ENCODE measurements at places on chromosomes 2 and 18.

DNA sequence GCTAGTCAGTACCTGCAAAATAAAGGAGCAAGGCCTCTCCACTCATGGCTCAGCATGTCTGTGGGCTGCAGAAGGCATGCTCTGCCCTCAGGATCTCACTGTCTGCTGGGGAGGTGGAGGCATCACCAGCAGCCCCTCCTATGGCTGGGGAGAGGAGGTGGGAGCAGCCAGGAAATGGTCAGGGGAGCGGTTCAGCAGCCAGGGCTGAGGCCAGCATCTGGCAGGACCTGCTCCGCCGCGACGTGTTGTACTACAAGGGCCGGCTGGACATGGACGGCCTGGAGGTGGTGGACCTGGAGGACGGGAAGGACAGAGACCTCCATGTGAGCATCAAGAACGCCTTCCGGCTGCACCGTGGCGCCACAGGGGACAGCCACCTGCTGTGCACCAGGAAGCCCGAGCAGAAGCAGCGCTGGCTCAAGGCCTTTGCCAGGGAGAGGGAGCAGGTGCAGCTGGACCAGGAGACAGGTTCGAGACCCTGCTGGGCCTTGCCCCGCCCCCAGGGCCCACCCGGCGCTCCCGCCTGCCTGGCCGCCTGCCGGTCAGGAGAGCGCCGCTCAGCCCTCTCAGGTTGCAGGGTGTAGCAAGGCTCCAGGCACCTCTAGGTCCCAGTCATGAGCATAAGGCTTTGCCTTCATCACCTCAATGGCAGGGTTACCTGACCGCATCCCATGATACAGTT lies 49.0 kb downstream of the FAM168B start:
- no peak for DNase-seq

DNA sequence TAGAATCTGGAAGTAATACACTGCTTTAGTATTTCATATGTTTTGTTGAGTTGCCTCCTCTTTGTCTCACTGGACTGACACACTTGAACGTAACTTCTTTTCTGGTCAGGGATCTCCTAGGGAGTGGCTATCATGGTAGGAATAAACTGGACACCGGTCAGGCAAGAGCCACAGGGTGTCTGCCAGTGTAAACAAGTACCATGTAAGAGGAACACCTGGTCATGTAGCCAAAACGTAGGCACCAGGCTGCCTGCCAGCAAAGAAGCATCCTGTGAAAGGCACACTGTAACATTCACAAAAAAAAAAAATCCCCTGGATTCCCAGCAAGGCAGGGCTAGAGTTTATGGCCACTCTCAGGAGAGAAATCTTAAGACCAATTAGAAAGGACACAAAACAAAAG lies 372.8 kb upstream of the RND3 start:
- no peak for DNase-seq

- no peak for DNase-seq
Measured at GRCh38 chr2:97747716-97748115, 34.3 kb downstream of the ZAP70 start.

DNA sequence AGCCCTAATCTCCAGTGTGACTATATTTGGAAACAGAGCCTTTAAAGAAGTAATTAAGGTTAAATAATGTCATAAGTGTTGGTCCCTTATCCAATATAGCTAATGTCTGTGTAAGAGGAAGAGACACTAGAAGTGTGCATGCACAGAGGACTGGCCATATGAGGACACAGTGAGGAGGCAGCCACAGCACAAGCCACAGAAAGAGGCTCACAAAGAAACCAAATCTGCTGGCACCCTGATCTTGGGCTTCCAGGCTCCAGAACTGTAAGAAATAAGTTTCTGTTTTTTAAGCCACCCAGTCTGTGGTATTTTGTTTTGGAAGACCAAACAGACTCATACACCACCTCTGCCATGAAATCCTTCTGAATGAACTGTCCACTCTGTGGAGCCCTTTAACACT lies 186.4 kb upstream of the SLC39A10 start:
- no peak for DNase-seq

DNA sequence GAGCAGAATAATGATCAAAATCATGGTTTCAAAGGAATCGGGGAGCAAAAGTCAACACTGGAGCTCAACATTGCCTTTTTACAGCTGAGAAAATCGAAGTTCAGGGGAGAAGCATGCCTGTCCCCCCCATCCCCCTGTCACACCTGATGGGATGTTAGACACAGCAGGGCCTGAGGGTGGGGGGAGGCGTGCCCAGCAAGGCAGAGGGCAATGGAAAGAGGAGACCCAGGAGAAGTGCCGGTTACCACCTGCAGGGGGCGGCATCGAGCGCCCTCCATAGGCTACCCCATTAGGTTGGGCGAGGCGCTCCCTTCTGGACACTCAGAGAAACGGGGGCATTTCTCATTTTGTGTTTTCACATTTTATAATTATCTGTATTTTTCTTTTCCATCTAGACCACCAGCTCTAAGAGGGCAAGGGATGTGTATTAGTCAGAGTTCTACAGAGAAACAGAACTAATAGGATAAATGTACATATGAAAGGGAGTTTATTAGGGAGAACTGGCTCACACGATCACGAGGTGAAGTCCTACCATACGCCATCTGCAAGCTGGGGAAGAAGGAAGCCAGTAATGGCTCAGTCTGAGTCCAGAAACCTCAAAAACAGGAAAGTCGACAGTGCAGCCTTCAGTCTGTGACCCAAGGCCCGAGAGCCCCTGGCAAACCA lies 271.3 kb downstream of the LRATD1 start:
- DNase-seq = peak; percentile 4

GRCh38 chr2:30239308-30239985 lies 8.1 kb downstream of the LBH start:
- DNase-seq = peak; percentile 41

GRCh38 chr2:68827666-68828065 lies 43.5 kb downstream of the BMP10 start:
- DNase-seq = peak; percentile 19

GRCh38 chr2:128525653-128526052 lies 207.0 kb upstream of the HS6ST1 start:
- no peak for DNase-seq
